Fibroblast of skin of scalp (primary cell): ENCODE measurements at places on chromosomes 2 and 18.

DNA sequence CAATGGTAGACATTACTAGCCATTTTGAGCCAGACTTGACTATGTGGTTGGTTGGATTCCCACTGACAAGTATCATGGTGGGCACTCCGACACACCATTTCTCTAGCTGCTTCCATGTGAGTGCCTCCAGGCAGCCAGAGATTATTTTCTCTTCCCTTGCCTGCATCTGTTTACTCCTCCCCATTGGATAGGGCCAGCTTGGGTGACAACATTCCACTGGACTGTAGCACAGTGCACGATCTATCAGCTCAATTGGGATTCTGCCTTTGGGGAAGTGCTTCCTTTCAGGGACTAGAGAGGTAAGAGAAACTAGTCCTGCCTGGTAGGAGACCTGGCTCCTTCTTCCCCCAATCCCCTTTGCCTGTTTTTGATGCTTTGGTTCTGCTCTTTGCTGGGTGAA lies 49.0 kb upstream of the MAP4K3 start:
- no peak for DNase-seq

- DNase-seq, result peak; percentile 93
Measured at GRCh38 chr2:67516899-67517530, 119.9 kb downstream of the ETAA1 start.

DNA sequence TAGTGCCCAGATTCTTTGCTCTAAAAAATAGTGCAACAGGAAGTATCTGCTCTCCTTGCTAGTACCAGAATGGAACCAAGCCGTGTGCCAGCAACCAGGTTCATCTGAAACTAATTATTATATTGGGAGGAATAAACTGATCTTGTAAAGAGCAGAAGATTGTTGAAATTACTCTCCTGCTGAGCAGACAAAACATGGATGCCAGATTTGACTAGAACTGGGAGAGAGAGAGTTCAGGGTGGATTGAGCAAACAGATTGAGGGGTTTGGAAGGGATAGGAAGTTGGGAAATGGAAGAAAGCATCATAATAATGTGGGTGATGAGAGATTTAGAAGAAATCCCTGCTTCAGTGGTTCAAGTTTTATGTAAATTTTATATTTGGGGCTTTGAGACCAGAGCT lies 160.1 kb upstream of the RASGRP3 start:
- peak; percentile 33 for DNase-seq

GRCh38 chr18:32271672-32272208 lies 81.9 kb downstream of the MEP1B start:
- peak; percentile 45 for DNase-seq

DNA sequence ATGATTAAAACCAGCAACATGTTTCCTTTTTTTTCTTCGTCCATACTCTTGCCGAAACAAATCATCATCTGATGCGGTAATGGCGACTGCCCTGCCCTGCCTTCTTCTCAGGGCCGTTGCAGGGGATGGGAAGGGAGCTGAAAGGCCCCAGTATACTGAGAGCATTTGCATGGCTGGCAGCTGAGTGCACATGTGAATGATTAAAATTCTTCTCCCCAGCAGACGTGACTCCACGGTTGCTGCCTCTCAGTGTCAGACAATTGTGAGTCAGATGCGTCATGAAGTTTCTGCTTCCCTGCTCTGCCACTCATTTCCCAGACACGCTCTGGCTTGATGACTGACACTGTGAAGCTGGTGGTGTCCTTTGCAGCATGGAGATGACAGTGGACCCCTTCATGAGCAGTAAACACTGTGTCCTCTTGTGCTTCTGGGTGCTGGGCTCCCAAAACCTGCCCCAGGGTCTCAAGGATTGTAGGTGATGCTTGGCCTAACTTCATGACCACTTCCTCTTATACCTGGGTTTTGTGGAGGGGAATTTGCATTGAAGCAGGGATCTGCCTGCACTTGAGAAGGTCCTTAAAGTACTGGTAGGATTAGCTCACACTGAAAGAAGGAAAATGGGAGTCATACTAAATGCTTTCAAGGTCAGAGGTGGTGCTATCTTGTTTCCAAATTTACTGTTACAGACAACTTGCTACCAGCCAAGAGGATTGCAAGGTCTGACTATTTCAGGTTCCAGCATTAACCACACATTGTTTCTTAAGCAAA lies 222.5 kb upstream of the COPS8 start:
- peak; percentile 99 for DNase-seq

- DNase-seq, result no peak
Measured at GRCh38 chr2:234967201-234967869, 15.5 kb downstream of the SH3BP4 start.

- DNase-seq, result no peak
Measured at GRCh38 chr2:199933466-199933865, 21.8 kb downstream of the TYW5 start.

DNA sequence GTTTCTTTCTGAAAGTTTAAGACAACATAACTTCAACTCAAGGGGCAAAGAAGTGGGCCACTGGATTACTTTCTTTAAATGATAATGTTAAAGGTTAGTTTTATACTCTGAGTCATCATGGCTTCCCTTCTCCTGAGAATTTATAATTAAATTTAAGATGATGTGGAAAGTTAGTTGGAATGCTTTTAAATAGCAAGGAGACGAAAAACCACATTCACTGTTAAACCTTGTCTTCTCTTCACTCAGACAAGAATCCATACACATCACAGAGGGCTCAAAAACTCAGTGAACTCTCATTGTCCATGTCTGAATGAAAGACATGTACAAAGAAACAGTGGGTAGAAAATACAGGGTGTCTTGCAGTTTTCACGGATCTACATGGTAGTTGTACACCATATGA lies 65.6 kb downstream of the COL5A2 start:
- peak; percentile 62 for DNase-seq

- no peak for DNase-seq
Measured at GRCh38 chr2:40436093-40436475, 15.8 kb downstream of the SLC8A1 start.

DNA sequence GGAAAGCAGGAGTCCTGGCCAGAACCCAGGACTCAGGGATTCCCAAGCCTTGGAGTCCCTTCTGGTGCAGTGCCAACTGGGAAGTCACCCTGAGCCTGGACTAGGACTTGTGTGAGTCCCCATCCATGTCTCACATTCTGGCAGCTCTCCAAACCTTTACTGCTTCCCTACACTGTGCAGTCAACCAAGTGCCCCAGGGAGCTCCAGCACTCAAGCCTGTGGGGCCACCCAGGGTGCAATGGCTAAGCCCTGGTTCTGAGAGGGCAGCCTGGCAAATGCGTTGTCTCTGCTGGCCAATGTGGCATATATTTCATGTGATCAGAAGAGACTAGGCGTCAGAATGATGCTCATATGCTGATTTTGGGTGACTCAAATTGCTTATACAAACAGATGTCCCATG lies 223.4 kb downstream of the SP3 start:
- peak; percentile 31 for DNase-seq

GRCh38 chr18:76686737-76687231 lies 135.6 kb upstream of the ZNF236 start:
- peak; percentile 53 for DNase-seq

- no peak for DNase-seq
Measured at GRCh38 chr2:47041891-47042684, 113.0 kb downstream of the STPG4 start.

GRCh38 chr2:2324565-2325101 lies 6.4 kb downstream of the MYT1L start:
- no peak for DNase-seq

GRCh38 chr2:12325806-12326205 lies 390.9 kb upstream of the TRIB2 start:
- DNase-seq, result peak; percentile 63

- DNase-seq, result no peak
Measured at GRCh38 chr2:60318544-60318943, 234.9 kb downstream of the BCL11A start.

DNA sequence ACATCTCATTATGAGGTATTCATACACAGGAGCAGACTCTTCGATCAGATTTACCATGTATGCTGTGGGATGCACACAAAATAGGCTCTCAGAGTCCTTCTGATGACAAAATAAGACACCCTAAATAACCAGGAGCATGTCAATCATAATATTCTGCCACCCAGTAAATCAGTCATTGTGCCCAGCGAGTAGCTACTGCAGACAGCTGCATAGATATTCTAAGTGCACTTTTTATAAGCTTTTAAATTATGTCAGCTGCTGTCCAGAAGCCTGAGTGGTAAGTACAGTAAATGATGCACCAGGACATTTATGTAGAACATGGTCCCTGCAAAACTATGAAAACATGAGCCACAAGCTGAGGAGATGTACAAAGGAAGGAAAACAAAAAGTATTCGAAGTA lies 102.9 kb downstream of the CCDC141 start:
- no peak for DNase-seq

- DNase-seq, result peak; percentile 35
Measured at GRCh38 chr2:171703574-171704347, 16.5 kb downstream of the DYNC1I2 start.

- peak; percentile 64 for DNase-seq
Measured at GRCh38 chr18:8960740-8961657, 141.5 kb upstream of the NDUFV2 start.

DNA sequence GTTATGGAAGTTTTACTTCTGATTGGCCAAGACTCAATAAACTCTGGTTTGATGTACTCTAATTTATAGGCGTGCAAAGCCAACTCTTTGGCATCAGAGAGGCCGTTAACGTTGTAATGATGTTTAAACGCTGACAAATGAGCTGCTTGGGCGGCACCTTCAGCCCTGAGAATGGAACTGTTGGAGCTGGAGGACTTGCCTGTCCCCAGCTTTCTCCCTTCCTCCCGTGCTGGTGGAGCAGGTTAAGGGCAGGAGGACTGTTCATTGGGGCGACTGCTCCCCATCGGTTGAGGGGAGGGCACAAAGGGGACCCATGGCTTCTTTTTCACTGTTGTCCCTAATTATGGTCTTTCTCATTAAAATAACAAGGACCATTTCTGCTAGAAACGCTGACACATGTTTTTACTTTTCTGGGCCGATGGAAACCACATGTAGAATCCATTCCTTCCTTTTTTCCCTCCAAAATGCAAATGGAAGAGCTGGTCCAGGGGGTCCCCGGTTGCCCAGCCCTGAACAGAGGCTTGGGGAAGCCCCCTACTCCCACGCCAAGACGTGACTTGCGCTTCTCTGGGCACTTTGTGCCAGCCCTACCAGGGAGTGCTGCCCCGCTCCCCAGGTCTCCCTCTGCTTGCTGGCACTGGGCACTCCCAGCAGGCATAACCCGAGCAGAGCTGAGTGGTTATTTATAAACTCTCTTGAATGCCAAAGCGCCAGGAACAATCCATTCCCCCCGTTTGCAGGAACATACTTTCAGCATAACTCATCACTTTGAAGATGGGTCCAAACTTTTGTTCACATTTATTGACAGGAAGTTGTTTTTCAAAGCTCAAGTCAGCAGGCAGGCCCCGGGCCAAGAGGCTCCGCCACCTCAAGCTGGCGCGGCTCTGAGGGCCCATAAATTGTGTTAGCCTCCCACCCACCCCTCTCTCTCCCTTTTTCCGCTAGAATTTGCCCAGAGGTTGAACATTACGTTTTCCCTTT lies 170.1 kb downstream of the ASB1 start:
- peak; percentile 89 for DNase-seq

GRCh38 chr2:172361360-172361759 lies 66.0 kb upstream of the ITGA6 start:
- peak; percentile 27 for DNase-seq

DNA sequence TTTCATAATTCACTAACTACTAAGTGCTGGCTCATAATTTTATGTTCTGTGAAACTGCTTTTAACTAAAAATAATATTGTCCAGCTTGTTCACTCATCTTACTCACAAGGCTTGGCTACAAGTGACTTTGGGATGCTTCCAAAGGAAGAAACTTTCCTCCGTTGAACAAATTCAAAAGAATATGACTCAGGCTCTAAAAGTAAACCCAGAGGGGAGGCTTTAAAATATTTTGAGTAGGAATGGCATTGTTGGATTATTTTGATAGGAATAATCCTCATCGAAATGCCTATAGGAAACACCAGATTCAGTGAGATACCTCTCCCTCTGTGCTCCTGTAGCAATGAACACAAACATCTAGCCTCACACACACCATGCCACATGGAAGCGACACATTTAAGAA lies 25.2 kb upstream of the TLK1 start:
- DNase-seq, result peak; percentile 85

- no peak for DNase-seq
Measured at GRCh38 chr2:156526950-156527636, 90.9 kb downstream of the GPD2 start.

- DNase-seq, result no peak
Measured at GRCh38 chr2:129015397-129016285, 697.0 kb upstream of the HS6ST1 start.

DNA sequence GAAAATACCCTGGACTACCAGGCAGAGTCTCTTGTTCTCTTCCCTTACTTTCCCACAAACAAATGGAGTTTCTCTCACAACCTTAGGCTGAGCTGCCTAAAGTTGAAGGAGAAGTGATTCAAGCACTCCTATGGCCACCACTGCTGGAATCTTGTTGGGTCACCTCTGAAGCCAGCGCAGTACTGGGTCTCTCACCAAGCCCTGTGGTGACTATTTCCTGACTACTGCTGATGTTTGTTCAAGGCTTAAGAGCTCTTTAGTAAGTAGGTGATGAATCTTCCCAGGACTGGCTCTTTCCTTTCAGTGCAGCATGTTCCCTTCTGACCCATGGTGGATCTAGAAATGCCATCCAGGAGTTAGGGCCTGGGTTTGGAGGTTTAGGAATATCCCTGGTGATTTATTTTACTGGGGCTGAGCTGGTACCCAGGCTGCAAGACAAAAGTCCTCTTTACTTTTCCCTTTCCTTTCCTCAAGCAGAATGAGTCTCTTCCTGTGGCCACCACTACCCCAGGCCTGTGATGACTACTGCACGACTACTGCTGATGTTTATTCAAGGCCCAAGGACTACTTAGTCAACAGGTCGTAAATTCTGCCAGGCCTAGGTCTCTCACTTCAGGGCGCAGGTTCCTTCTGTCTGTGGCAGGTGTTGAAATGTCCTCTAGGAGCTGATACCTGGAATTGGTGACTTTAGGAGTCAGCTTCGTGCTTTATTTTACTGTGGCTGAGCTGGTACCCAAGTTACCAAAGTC lies 121.8 kb downstream of the SLC4A10 start:
- no peak for DNase-seq

- DNase-seq, result peak; percentile 78
Measured at GRCh38 chr2:51919395-51919794, 887.5 kb upstream of the NRXN1 start.

- DNase-seq, result no peak
Measured at GRCh38 chr18:38792731-38793130, 1227.1 kb upstream of the CELF4 start.

- DNase-seq, result no peak
Measured at GRCh38 chr2:142615876-142616275, 261.6 kb upstream of the KYNU start.
